ENCODE measurements at places on chromosomes 7 and 10.

DNA sequence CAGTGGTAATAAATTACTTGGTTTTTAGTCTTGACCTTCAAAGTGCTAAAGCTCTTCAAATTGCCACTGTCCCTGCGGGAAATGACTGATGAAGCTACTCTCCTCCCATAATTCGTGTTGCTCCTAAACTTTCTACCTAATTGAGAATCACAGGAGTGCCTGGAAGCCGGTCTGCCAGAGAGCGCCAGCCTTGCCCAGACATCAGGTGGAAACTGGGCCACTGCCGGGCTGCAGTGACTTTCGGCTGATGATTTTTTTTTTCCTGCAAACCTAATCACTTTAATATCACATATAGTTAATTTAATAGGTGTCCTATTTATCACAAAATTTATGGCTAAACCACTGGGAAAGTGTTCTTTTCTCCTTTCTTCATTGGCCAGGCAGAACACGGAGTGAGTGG, 59.6 kb upstream of the UBE3C start:
- no peak for DNase-seq

DNA sequence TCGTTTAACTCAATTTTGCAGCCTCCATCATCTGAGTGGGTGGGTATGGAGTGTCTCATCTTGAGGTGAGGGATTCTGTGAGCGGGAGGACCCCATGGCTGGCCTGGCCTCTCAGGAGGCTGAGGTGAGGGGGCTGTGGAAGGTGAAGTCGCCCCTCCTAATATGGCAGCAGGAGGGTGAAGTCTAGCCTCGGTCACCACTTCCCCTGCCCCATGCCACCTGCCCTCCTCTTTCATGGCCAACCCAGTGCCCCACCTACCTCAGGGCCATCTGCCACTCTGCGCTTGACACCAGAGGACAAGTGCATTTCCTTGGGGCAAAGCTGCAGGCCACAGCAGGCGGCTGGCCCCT, 8.7 kb downstream of the RASGEF1A start:
- no peak for DNase-seq

GRCh38 chr7:137488038-137488437, 144.5 kb upstream of the PTN start:
- no peak for DNase-seq

DNA sequence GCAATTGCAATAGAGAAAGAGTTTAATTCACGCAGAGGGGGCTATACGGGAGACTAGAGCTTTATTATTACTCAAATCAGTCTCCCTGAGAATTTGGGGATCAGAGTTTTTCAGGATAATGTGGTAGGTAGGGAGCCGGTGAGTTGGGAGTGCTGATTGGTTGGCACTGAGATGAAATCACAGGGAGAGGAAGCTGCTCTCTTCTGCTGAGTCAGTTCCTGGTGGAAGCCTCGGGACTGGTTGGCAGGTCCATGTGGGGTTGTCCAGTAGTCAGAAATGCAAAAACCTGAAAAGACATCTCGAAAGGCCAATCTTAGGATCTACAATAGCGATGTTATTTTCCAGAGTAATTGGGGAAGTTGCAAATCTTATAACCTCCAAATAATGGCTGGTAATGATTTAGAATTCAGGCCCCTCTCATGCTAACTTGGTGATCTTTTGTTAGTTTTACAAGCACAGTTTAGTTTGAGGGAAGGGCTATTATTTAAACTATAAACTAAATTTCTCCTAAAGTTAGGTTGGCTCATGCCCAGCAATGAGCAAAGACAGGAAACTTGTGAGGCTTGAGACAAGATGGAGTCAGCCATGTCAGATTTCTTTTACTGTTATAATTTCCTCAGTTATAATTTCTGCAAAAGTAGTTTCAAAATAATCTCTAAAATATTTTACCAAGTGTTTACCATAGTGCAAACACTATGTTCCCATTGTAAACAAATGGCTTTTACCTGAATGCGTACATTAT, 39.4 kb upstream of the SLC25A13 start:
- no peak for DNase-seq

- no peak for DNase-seq
Measured at GRCh38 chr7:87797798-87798403, 78.3 kb downstream of the SLC25A40 start.

DNA sequence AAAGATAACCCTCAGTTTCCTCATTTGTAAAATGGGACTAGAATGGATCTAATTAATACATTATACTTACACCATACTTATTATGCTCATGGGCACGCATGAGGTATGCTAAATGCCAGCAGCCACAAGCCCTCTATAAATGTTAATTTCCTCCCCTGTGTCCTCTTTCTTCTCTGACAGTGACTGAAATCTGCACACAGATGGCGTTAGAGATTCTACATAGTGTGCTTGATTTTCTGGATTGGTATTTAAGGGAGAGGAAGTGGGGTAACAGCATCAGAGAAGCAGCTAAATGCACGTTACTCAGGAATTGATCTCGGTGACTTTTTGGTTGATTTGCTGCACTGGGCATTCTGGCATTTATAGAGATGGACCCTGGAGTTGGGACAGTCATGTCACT, 568.5 kb downstream of the CALN1 start:
- DNase-seq, result no peak

DNA sequence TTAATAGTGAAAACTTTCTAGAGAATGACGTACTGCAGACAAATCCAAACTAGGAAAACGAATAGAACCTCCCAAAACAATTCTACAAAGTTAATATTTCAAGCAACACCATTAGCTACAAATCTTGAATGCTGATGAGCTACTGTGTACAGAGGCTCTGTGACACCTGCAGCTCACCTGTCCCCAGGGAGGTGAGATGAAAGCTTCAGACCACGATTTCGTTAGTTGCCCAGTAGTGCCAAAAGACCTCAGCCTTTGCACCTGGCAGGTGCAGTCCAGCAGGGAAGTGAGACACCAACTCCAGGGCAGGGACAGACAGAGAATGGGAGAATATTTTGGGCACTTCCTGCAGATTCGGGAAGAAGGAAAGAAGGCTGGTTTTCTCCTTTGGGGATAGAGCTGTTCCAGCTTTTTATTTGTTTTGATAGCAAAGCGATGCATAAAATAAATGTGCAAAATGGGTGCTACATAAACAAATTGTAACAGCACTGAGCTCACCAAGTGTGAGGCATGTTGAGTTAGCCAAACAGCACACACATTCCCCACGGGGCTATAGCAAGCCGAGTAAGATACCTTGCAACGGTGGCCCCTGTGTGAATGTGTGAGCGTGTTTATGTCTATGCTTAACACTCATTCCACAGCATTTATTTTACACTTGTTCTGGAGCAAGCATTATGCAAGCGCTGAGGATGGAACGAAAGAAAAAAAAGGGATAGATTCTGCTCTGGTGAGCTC, 1024.8 kb upstream of the AUTS2 start:
- no peak for DNase-seq

DNA sequence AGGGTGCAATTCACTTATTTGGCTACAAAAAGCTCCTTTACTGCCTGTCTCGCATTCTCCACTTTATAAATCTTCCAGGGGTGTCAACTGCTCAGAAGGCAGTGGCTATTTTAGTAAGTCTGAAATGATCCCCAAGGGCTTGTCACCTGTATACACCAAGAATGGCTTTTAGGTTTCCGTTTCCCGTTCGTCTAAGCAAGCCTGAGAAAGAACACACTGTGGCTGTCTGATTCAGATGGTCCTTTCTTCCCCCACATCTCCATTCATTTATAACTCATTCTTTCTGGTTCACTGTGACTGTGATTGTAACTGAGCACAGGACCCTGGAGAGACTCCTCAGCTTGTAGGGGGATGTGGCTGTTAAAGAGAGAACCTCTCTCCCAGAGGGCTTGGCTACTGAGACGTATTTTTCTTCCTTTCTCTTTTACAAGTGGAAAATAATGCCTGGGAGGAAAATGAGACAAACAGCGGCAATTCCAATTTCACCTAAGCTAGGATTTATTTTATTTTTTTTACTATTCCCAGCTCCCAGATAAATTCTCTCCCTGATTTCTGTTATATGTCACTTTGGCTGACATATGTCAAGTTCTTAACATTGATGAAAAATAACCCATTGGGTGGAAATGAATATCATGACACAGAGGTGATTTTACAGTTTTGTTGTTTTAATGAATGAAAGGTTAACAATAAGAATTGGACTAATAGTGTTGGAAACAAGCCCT, 129.3 kb downstream of the FAM107B start:
- DNase-seq, result no peak

- DNase-seq, result no peak
Measured at GRCh38 chr7:96316949-96317348, 4.9 kb downstream of the SLC25A13 start.

DNA sequence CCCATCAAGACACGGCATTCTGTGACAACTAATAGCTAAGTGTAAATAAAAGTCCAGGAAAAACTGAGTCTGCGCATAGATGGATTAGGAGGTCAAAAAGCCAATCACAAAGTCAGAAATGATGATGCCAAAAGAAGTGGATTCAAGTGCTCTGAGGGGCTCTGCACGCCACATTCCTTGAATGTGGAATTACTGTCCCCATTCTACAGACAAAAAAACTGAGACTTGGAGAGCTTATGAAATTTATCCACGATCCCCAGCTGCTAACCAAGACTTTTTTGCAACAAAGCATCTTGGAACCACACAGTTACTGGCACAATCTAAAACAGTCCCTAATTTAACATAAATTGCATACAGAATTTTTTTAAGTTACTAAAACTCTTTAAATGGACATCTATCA, 49.6 kb upstream of the SLIT1 start:
- no peak for DNase-seq

GRCh38 chr7:115672024-115672423, 358.5 kb downstream of the TFEC start:
- no peak for DNase-seq

DNA sequence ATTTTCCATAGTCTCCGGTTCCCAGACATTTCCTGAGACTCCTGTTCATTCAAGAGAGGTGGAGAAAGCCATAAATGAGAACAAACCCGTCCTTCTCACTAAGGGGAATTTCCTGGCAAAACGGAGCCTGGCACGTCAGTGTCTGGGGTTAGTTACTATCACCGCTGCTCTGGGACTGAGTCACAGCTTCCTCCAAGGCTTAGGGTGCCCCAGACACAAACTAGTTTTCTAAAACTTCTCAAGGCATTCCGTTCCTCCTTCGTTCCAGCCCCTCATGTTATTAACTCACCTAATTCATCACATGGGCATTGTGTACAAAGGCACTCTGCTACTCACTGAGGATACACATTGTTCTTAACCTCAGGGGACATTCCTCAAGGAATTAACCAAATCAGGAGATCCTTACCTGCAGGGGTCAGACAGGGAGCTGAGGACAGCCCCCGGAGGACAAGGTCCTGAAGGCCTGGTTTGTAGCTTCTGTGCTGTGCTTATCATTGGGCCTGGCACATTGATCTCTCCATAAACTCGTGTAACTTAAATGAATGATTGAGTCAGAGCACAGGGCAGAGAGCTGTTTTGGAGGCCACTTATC, 103.0 kb upstream of the KLF6 start:
- DNase-seq, result no peak

GRCh38 chr7:154584352-154585252, 418.3 kb downstream of the PAXIP1 start:
- DNase-seq, result no peak

DNA sequence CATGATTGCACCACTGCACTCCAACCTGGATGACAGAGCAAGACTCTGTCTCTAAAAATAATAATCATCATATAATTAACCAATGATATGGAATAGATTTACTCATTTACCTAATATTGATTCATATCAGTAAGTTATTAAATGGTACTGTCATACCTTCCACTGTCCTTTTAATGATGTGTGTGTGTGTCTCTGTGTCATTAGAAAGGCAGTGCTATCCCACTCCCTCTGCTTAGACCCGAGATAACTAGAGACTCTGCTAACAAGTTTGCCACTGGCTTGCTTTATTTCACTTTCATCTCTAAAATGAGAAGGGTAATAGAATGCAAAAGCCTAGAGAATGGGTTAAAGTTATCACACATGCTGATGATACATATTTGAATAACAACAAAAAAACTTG, 21.1 kb downstream of the MCM10 start:
- no peak for DNase-seq

DNA sequence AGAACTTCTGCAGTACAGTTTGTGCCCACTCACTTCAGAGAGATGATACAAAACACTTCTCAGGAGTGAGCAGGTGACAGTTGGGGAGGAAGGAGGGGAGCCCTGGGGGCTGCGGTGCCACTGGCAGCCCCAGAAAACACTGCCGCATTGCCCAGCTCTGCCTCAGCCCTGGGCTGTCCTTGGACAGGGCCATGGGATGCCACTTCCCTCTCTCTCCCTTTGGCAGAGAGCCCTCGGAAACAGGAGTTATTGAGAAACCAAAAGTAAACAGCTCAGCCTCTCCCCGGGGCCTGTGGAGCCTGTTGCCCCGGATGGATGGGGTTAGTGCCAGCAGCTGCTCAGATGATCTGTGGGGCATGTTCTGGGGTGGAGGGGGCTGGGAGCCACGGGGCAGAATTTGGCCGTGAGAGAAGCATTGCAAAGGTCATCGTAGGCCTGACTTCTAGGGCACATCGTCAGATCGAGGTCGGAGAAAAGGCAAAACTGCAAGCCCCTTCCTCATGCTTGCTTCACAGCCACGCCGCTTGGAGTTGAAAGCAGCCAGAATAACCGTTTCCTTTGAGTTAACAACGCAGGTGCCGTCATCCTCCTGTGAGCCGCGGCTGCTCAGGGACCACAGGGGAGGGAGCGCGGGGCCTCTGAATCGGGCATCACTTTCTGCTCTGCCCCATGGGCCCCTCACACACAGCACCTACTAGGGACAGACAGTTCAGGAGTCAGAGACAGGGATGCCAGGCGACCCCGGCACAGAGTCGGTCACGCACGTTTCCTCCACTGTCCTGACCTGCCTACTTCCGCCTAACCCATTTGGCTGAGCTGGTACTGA, 256.4 kb downstream of the CAMK1D start:
- DNase-seq, result no peak

DNA sequence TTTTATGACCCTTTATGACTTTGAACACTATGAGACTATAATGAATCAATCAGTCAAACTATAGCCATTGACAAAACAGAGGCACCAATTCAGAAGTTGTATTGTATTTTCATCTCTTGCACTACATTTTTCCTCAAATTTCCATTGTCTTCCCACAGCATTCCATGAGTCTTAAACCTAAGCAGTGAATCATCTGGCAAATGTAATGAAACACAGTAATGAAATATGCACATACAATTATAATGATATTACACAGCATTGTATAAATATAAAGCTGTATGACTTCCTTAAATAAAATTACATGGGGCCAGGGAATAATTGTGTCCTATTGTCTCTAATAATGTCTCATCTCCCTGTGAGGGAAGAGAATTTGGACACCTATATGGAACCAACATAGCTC, 45.0 kb downstream of the VWDE start:
- DNase-seq, result no peak
